Stimulated activated CD4-positive, alpha-beta T cell treated with anti-CD3 and anti-CD28 coated beads, Interleukin-1b, Interleukin-23, amount 100 ng/mL, for 24 hours (primary cell): ENCODE measurements at places on chromosomes 2 and 18.

GRCh38 chr18:27363872-27364271 lies 178.8 kb upstream of the CHST9 start:
- DNase-seq: no peak

GRCh38 chr18:60891936-60892335 lies 441.3 kb upstream of the CDH20 start:
- no peak for DNase-seq

DNA sequence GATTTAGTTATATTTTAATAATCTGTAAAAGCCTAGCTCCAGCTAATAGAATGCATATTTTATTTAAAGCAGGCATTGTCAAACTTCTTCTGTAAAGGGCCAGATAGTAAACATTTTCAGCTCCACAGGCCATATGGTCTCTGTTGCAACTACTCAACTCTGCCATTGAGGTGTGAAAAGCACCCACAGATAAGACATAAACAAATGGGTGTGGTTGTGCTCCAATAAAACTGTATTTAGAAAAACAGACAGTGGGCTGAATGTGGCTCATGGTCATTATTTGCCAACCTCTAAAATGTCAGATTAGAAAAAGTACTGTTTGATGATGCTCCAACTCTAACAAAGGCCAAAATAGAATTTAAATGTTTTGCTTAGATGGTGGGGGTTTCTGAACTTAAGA lies 519.9 kb downstream of the RNF144A start:
- no peak for DNase-seq

- DNase-seq: no peak
Measured at GRCh38 chr18:69755856-69756496, 191.7 kb downstream of the CD226 start.

GRCh38 chr18:48206887-48207286 lies 202.3 kb downstream of the ZBTB7C start:
- DNase-seq: no peak

GRCh38 chr2:105875241-105875640 lies 130.5 kb downstream of the NCK2 start:
- DNase-seq: no peak

DNA sequence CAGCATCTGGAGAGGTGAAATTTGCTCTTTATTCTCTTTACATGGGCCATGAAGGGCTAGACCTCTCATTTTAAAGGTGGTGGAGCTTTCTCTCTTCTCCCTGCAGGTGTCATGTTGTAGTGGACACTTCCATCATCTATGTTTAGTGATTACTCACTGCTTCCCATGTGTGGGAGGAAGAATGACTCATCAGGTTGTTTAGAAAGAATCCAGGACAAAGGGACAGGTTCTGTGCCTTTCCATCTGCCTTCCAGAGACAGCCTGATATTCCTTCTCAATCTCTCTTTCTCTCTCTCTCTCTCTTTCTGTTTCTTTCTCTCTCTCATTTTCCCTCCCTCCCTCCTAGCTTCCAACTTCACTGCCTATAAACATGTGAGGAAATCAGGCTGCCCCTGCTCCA lies 38.7 kb downstream of the SCG2 start:
- DNase-seq: no peak

DNA sequence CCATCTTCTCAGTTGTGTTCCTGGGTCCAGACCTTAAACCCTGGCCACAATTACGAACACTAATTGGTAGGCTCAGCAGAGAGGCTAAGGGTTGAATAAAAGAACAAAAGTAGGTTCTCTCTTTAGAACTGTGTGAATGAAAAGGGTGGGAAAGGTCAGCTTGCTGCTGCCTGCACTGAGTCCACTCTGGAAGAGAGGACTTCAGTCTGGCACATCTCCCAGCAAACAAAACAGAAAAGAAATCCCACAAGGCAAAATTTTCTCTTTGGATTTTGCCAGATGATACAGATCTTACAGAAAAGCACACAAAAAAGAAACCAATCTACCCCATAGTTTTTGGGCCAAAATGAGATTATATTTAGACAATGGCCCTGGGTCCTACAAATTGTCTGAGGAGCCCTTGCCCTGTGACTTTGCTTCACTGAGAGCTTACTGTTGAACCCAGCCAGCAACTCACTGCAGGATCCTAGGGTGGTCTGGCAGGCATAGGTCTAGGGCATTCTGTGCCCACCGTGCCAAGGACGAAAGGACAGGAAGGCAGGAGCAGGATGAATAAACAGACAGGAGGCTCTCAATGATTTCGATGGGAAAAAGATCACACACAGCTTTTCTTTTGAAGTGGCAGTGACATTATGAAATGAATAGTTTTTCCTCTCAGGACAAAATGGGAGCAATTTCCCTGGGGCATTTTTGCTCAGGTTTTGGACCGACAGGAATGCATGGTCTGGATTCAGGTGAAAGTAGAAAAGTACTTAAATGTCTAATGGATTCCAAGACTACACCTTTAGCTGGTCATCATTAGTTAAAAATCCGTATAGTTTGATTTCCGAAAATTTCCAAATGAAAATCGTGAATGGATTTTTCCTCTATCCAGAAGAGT lies 68.4 kb upstream of the STAM2 start:
- DNase-seq: no peak

DNA sequence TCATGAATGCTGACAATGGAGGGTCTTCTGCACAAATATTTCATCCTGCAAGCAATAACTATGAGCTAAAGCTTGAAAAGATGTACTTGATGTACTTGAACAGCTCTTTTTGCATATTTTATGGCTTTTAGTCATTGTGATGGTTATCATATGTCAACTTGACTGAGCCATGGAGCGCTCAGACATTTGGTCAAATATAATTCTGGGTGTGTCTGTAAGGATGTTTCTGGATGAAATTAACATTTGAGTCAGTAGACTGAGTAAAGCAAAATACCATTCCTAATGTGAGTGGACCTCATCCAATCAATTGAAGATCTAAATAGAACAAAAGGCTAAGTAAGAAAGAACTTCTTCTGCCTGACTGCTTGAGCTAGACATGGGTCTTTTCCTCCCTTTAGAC lies 509.0 kb downstream of the BCL11A start:
- no peak for DNase-seq

- DNase-seq: no peak
Measured at GRCh38 chr18:43606795-43607194, 329.5 kb upstream of the SYT4 start.

GRCh38 chr2:133579274-133579673 lies 11.0 kb upstream of the NCKAP5 start:
- DNase-seq: no peak

DNA sequence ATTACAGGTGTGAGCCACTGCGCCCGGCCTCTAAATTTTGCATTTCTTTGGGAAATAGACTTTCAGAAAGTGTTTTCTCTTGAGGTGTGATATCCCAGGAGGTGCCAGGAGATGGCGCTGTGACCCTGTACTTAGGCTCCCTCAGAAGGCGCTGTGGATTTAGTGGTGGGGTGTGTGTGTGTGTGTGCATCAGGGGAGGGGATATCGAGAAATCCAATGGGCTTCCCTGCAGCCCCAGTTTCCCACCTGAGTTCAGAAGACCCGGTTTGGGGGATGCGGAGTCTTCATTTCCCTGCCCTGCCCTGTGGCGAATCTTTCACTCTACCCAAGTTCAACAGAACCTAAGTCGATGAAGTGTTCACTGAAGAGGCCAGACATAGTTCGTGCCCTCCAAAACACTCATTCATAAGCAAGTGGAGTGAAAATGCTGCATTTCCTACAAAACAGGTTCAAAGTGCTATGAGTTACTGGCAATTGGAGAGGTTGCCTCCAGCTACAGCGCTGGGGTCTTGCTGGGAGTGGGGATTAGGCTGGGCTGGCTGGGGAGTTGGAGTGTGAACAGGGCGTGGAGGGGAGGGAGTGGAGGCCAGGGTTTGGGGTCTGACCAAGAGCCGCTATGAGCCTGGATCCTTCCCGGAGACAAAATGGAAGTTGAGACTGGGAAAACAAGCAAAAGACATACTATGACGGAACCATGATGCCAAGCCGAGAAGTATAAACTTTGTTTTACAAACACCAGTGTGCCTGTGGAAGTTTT lies 6.5 kb upstream of the WNT6 start:
- DNase-seq: peak; percentile 56

- no peak for DNase-seq
Measured at GRCh38 chr2:46075848-46076247, 221.4 kb upstream of the EPAS1 start.

- no peak for DNase-seq
Measured at GRCh38 chr2:217816396-217816869, 186.4 kb downstream of the TNS1 start.

DNA sequence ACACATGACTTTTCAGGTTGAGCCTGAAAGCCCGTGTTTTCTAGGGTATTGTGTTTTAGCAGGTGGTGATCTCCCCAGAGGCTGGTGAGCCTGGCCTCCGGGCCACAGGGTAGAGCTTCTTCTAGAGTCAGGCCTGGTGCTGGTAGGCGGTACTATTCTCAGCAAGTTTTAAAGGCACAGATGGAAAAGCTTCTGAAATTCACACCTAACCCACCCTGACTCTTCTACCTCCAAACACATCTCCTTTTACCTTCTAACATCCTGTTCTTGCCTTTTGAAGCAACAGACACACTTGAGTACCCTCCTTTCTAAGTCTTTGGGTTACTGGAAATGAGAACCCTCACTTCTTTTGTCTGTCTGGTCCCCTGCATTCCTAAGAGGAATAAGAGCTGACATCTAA lies 191.1 kb downstream of the SETBP1 start:
- DNase-seq: no peak

- DNase-seq: no peak
Measured at GRCh38 chr2:239552213-239552926, 151.6 kb upstream of the HDAC4 start.

DNA sequence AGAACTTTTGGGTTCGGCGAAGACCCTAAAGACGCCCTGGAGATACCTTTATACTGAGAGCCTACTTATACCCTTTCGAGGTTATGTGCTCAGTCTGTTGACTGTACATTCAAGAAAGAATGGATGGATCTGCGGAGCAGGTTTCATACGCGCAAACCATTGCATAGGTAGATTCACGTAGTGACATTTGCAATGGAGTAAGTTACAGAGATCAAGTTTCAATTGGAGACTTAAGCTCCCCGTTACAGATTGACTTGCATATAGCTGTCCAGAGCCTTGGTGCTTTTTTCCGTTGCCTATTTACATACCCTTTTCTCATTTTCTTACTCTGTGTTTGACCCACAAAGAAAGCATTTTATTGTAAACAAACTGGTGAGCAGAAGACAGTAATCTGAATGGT lies 923 bp downstream of the PSMD1 start:
- no peak for DNase-seq

DNA sequence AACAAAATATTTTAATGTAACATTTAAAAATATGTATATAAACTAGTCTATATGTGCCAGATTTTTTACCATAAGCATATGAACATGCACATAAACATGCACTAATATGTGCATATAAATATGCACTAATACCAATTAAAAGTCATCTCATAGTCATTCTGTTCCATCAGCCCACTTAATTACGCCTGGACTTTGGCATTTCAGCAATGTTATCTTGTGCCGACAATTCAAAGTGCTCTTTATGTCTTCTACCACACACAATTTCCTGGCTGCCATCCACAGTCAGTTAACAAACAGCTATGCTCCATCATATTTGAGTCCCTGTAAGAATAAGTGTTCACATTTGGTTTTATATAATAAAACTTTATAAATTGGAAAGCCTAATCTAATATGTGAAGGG lies 92.6 kb upstream of the TSPYL6 start:
- no peak for DNase-seq

- DNase-seq: no peak
Measured at GRCh38 chr2:98552499-98553179, 55.7 kb downstream of the COA5 start.

DNA sequence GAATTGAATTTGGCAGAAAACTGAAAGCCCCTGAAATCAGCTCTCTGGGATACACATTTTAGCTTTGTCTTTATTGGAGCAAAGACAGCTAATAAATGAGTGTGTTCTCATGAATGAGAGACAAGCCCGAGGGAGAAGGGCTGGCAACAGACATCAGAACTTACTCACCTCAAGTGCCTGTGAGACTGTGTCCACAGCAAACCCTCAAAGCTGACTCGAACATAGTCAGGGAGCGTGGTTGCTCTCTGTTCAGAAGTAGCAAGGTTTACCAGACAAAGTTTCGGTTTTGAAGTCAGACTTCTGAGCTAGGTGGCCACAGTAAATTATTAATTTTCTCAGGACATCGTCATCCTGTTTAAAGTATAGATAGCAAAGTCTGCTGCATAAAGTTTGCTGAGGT lies 207.9 kb downstream of the CMPK2 start:
- DNase-seq: no peak

GRCh38 chr2:199405241-199405640 lies 52.5 kb downstream of the SATB2 start:
- no peak for DNase-seq

DNA sequence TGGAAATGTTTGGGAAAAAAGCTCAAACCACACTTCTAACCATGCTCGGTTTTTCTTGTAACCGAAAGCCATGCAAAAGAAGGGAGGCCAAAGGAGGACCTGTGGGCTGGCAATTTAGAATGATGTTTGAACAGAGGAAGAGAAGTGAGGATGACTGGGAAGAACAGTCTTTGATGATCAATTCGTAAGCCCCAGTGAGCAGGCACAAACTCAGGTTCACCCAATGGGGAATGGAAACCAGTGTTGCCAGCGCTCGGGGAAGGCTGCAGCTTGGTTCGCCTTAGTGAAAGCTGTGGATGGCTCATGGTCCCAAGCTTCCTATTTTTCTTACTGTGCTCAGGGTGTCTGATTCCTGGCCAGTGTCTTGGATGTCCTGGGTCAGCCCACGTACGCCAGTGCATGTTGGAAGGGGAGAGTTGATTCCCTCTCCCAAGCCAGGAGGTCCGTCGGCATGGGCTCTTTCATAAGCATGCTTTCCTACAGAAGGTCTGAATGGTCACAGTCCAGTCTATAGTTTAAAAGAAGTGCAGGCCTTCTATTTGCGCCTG lies 79.2 kb downstream of the VAPA start:
- no peak for DNase-seq

DNA sequence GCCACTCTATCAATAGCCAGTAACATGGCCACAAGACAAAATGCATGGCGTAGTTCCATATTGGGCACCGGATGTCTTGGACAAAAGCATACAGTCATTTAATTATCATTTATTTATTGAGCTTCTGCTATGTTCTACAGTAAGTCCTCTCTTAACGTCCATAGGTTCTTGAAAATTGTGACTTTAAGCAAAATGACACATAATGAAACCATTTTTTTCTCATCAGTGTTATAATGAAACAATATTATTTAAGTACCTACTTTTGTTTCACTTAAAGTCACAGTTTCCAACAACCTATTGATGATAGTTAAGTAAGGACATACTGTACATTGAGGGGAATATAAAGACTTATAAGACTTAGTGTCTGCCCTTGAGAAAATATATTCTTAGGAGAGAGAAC lies 84.9 kb downstream of the XRCC5 start:
- no peak for DNase-seq

DNA sequence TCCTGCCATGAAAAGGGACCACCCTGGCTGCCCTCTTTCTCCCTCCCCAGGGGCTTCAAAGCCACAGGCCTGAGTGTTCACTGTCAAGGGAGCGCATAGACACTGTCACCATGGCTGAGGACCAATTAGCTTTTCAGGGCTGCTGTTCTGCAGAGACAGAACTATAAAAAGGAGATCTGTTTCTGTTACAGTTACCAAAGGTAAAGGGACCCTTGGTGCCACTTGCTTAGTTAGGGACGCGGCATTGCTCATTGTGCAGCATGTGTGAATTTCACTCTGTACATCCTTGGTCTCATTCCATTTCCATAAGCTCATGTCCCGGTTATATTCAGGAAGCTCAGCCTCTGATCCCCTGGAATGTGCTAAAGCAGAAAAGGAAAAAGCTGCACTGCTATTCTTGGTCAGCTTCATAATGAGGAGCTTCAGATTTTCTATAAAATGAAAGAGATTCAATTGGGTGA lies 55.5 kb upstream of the RNF152 start:
- DNase-seq: no peak

GRCh38 chr2:145802133-145802532 lies 1282.2 kb upstream of the ZEB2 start:
- no peak for DNase-seq

- DNase-seq: no peak
Measured at GRCh38 chr2:197873293-197873701, 68.9 kb downstream of the PLCL1 start.
